ENCODE measurements at places on chromosomes 5 and 9.

DNA sequence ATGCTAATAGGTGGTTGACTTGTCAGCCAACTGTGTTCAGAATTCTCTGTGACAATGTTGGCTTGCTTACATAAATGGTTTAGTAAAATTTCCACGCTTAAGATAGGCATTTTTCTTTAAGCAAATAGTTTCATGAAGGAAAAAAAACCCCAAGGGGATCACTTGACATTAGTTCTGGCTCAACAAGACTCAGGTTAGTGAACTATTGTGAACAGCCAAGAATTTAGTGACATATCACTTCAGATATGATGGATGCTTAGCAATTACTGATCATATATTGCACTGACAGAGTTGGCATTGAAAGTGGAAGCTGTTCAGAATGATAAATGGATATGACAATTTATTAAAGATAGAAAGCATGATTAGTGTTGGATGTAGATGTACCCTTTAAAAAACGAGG is 218.5 kb downstream of the TMEM232 start:
- no peak for DNase-seq

GRCh38 chr9:12766357-12766756 is 8.5 kb upstream of the LURAP1L start:
- DNase-seq: no peak

GRCh38 chr5:132268769-132269551 is 11.5 kb downstream of the PDLIM4 start:
- DNase-seq: no peak

- no peak for DNase-seq
These were observed 478.3 kb downstream of the EBF1 start for GRCh38 chr5:158621391-158621790.

- DNase-seq: no peak
These were observed 289.9 kb downstream of the RAB3C start for GRCh38 chr5:58872670-58873273.

DNA sequence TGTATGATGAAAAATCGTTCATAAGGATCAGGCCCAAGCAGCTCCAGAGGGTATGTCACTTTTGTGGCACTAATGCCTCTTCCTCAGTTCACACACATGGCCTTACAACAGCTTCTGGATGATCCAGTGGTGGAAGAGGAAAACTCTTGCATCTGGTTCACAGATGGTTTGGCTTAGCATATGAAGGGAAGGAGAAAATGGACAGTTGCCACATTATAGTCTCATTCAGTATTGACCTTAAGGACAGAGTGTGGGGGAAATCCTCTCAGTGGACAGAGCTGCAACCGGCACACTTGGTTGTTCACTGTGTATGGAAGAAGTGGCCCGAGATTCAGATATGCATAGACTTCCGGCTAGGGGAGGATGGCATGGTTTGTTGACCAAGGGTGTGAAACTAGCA is 22.8 kb downstream of the C9orf57 start:
- DNase-seq: no peak

GRCh38 chr5:125059255-125060002 is 313.0 kb upstream of the ZNF608 start:
- no peak for DNase-seq

DNA sequence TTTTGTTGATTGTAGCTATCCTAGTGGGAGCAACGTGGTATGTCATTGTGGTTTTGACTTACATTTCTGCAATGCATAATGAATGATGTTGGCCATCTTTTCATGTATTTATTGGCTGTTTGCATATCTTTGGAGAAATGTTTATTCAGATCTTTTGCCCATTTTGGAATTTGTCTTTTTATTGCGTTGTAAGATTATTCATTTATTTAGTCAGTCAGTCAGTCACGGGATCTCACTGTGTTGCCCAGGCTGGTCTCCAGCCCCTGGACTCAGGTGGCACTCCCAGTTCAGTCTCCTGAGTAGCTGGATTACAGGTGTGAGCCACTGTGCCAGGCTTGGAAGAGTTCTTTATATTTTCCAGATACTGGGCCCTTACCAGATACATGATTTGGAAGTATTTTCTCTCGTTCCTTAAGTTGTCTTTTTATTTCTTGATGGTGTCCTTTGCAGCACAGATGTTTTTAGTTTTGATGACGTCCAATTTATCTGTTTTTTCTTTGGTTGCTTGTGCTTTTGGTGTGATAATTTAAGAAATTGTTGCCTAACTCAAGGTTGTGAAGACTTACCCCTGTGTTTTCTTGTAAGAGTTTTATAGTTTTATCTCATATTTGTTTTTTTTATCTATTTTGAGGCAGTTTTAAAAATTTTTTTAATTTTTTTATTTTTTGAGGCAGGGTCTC is 67.1 kb downstream of the EHMT1 start:
- no peak for DNase-seq

DNA sequence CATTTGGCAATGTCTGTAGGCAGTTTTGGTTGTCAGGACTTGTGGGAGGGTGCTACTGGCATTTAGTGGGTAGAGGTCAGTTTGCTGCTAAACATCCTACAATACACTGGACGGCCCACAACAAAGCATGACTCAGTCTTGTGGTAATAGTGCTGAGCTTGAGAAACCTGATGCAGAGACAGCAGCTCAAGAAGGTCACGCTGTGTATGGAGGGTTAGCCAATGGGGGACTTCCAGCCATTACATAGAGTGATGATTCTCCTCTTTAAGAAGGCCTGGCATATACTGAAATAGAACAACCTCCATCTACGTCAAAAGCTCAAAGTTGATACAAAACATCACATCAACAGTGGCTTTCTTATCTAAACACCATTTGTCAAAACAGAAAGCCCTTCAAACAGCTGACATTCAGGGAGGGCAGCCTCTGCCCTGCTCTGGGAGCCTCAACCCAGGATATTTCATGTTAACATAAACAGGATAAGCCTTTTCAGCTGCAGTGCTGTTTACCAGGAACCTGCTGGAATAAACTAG is 143.0 kb downstream of the GPBP1 start:
- no peak for DNase-seq

DNA sequence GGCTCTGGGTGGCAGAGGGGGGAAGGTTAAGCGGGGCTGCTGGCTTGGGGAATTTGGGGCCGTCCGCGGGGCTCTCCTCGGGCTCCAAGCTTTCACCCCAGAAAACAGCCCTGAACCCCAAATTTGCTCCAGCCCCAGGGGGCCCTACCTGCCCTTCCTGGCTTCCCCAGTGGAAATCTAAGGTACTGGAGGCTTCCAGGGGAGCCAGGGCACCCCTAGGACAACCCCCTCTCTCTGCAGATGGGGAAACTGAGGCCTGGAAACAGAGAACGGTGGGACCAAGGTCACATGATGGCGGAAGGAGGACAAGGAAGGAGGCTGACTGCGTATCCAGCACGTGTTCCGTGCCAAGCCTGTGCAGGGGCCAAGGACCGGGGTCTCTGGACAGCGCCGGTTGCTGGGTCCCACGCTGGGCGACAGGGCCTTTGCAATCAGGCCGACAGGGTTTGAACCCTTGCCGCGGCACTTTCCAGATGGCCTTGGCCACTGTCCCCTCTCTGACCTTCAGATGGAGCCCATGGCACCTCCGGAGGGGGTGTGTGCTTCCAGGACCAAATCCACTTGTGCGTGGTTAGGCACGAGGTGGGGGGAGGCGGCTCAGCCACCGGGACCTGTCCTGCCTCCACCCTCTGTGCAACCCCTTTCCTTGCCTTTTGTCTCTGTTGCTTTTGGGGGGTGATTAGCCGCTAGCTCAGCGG is 183.1 kb downstream of the C9orf50 start:
- no peak for DNase-seq

DNA sequence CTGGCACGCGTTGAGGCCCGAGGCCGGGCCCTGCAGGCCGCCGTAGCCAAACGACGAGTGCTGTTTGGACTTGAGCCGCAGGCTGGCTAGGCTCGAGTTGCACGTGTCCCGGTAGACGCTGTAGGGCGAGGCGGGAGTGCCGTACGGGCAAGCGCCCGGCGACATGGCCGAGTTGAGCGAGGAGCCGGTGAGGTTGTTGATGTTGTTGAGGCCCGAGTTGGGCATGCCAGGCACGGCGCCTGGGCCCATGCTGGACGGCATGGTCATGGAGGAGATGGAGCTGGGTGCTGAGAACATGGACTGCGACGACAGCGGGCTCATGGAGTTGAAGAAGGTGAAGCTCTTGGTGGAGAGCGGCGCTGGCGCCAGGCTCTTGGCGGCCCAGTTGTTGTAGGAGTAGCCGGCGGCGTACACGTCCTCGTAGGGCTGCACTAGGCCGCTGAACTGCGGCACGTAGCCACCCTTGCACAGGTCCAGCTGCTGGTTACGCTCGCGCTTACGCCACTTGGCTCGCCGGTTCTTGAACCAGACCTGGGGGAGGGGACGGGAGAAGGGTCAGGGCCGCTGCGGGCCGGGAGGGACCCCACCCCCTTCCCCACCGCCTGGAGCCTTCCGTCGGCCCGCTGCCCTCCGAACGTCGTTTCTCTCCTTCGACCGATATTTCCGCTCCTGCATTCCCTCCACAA is 5.1 kb downstream of the PITX1 start:
- DNase-seq: no peak

GRCh38 chr9:101465326-101465915 is 29.8 kb upstream of the ALDOB start:
- peak; percentile 73 for DNase-seq

GRCh38 chr5:9431496-9432258 is 114.2 kb downstream of the SEMA5A start:
- DNase-seq: no peak

- DNase-seq: no peak
These were observed 12.3 kb upstream of the MRNIP start for GRCh38 chr5:179870952-179871351.

DNA sequence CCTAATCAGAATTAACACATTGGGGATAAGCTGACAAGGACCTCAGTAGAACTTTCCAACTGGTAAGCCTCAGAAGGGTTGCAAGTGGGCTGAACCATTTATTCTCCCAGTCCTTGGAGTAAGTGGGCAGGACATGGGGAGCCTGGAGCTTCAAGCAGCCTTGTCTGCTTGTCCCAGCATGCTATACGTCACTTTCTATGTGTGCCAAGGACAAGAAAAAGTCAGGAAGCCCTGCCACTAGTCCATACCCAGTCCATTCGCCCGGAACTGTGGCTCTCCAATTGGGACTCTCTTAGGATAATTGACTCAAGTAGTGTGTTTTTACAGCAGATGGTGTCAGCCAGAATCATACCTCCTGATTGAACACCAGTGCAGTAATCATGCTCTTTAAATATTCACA is 62.6 kb upstream of the FRRS1L start:
- no peak for DNase-seq

DNA sequence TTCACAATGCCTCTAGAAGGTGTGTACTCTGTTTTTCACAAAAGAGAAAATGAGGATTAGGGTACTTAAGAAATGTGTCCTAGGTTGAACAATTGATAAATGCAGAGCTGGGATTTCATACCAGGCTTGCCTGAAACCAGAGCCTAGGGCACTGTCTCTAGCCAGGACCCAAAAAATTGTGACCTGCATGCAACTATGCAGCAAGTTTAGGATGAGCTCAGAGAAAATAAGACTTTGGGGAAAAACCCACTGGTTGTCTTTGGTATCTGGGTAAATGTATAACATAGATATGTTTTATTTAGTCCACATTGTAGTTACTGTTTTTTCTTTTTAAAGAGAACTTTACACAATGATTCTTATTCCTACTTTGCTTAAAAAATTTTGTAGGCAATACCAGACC is 177.1 kb upstream of the SEMA6A start:
- no peak for DNase-seq

- no peak for DNase-seq
These were observed 94.5 kb downstream of the PLPP1 start for GRCh38 chr5:55440188-55440646.

- no peak for DNase-seq
These were observed 341.0 kb upstream of the DMAC1 start for GRCh38 chr9:8140557-8140956.

DNA sequence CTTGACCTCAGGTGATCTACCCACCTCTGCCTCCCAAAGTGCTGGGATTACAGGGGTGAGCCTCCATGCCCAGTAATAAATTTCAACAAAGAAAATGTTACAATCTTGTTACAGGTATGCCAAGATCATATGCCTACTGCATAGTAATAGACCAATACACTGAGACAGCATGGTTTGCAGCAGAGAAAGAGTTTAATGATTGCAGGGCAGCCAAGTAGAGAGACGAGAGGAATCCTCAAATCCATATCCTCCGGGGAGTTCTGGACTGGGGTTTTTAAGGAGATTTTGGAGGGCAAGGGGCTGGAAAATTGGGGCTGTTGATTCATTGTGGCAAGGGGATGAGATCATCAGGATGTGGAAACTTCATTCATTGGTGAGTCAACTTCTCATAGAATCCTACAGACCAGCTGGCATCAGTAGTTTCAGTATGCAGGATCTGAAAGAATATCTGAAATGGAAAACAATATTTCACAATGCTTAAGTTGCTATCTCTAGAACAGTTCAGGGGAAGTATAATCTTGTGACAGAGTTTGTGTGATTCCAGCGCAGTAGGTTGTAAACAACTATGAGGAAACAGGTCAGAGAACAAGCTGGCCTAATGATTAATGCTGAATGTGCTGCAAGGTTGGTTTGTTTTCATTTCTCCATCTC is 14.8 kb upstream of the TUT7 start:
- no peak for DNase-seq

GRCh38 chr5:165209101-165209727 is 1703.8 kb downstream of the MAT2B start:
- DNase-seq: peak; percentile 19

DNA sequence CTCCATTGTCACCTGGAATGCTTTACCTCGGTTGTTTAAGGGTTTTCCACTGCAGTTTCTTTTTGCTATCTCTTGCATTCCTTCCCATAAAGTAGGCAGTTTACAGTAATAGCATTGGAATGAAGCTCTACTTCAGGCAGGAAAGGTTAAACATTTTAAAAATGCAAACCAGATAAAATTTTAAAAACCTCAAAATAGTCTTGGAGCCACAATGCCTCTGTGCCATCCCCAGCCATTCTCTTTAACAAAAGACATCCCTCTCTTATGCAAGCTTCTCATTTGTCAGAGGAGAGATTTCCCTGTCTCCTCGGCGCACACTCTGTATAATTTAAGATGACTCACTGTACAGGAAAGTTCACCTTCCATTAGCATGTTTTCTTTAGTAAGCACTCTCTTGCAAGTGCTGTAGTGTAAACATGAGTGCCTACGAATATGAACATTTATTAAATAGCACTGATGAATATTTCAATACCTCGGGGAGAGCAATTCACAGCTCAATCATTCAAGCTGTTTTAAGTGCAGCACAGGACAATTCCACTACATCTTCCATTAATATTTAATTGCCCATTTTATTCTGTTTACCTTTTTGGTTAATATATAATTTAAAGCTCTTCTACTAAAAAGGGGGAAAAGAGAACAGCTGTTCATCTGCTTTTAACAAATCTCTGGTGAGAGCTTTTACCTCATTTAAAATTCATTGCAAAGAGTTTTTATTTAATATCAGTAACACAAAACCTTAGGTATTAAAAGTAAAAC is 343.6 kb downstream of the SPATA31D1 start:
- DNase-seq: peak; percentile 35

DNA sequence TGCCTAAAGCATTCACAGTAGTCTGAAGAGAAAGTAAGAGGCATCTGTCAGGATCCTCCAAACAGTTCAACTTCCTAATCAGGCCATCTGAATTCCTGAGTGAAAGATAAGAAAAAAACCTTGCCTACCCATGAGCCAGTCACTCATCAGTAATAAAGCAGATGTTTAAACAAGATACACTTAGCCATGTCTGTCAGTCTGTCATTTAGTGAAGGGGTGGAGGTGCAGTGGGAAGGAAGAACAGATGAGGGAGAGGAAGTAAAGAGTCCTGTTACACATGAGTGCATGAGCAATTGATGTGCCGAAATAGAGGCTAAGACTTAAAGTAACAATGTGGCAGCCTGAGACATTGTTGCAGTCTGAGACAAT is 29.9 kb upstream of the DMRTA1 start:
- no peak for DNase-seq

All from putamen (tissue), 1 donor.